ENCODE measurements at places on chromosomes 16 and 17.

DNA sequence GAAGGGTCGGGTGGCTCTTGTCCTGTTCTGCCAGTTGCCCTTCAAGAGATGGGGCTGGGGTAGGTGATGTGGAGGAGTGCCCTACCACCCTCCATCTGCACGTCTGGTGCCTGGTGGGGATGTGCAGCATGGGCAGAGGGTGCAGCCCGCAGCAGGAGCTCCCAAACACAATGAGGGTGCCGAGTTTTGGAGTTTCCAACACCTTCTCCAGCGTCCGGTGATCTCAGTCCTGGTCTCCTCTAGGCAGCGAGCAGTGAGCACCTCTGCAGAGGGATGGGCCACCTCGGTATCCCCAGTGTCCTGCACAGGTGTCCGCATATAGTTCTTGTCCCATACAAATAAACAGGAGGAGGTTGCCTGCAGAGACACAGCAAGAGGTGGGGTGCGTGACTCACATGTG, 136.0 kb downstream of the ENGASE start:
- no peak for DNase-seq

DNA sequence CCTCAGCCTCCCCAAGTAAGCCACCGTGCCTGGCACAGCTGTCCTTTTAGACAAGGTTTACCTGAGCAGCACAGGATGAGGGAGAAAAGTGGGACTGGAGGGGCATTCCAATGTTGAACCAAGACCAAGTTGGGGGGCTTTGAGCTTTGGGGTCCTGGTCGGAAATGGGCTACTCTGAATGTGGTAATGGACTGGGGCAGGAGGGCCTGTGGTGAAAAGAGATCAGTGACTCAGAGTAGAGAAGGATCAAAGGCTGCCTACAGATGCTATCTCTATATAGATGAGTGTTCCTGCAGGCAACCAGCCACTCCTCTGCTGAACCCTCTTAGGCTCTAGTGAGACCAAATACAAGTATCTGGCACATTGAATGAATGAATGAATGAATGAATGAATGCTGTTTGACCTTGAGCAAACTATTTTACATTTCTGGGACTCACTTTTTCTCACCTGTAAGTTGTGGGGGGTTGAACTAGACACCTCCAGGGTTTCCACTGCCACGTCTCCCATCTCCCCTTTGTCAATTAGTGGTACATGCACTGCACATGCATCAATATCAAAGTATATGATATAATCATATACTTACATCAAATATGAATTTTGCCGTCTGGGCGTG, 26.3 kb upstream of the ETV4 start:
- no peak for DNase-seq

DNA sequence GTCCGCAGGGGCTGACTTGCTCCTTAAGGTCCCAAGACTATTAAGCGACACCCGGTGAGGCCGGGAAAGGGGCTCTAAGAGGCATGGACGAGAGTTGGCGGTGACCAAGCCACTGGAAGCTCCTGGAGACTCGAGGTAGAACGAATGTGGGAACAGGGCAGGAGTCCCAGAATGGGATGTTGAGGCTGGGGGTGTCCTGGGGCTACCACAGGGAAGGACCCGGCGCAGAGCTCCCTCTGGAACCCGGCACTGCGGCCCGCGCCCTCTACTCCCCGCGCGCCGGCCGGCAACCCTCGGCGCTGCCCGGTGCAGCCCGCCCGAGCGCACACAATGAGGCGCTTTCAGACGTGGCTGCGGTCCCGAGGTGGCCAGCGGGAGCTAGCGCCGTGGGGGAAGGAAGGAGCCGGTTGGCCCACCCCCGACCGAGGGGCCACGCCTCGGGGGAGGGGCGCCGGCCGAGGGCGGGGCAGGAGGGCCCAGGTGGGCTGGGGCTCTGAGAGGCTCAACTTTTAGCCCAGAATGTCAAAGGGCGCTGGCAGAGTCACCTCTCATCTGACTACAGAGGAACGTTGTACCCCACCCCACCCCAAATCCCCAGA, at the start of gene CHST6:
Gene CHST6 (minus strand): TSS at position 366 of the 599 bp plus-strand sequence. CDS start 15,613 bp downstream, outside the sequence.
- DNase-seq: no peak

- no peak for DNase-seq
Observed at GRCh38 chr17:64045176-64045575, 24.7 kb upstream of the ICAM2 start.

DNA sequence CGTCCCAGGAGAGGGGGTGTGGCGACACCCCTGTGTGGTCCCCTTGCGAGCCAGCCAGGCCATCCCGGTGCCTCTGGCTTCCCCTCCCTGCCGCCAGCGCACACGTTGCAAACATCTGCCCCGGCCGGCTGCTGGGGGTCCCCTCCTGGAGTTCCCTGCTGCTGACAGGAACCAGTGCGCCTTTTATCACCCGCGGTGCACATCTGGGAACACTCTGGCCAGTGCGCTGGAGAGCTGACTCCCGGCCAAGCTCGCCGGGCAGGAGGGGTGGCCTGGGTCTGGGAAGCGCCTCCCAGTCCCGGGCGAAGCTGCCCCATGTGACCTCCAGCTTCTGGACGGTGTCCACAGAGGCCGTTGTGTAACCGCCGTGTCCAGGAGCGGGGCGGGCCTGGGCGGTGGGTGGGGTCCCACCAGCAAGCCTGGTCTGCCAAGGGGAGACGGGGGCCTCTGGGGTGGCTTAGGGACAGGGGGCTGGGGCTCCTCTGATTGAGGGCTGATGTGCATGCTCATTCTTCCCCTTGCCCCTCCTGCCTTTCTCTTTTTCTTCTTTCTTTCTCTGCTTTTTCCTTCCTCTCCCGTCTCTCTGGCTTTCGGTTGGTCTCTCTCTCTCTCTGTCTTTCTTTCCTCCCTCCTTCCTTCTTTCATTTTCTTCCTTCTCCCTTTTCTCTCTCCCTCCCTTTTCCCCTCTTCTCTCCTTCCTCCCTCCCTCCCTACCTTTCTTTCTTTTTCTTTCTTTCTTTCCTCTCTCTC, 25.2 kb upstream of the CIBAR2 start:
- DNase-seq: no peak

GRCh38 chr17:51761105-51761504, 397.4 kb downstream of the CA10 start:
- DNase-seq: no peak

- DNase-seq: no peak
Observed at GRCh38 chr16:86707171-86707570, 128.8 kb downstream of the FOXL1 start.

GRCh38 chr17:55440391-55440790, 18.8 kb upstream of the MMD start:
- DNase-seq: no peak

GRCh38 chr16:79717333-79718137, 117.0 kb upstream of the MAF start:
- DNase-seq: no peak

GRCh38 chr16:28975158-28975599, 601 bp downstream of the SPNS1 start:
- DNase-seq: no peak

All from esophagus squamous epithelium (tissue), 5 donors.